Inflammatory macrophage treated with lipopolysaccharide for 1 hour (primary cell): ENCODE measurements at places on chromosomes 12 and 14.
A peak's percentile ranks its signal among the peaks of the same experiment; 100 is the strongest.

GRCh38 chr12:120237360-120238171 is 28.0 kb downstream of the PXN start:
- DNase-seq: peak; percentile 84

- DNase-seq: peak; percentile 11
These were observed 762 bp downstream of the PPP2R5E start for GRCh38 chr14:63542231-63542999.

- no peak for DNase-seq
These were observed 40.4 kb upstream of the GZMB start for GRCh38 chr14:24674204-24674970.

DNA sequence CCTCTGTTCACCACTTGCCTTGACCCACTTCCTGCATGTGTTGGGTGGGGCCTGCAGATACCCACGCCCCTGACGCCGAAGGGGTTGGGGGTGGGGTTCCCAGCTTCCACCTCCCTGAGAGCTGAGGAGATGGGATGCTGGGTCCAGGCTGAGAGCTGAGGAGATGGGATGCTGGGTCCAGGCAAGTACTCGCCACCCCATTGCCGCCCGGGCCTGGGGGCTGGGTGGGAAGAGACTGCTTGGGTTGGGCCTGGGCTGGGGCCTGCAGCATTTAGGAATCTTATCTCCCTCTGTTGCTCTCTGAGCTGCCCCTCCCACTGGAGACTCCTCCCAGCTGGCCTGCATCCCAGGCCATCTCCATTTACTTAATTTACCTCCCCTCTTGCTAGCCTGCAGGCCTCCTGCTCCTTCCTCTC is 17.4 kb downstream of the TEAD4 start:
- no peak for DNase-seq

DNA sequence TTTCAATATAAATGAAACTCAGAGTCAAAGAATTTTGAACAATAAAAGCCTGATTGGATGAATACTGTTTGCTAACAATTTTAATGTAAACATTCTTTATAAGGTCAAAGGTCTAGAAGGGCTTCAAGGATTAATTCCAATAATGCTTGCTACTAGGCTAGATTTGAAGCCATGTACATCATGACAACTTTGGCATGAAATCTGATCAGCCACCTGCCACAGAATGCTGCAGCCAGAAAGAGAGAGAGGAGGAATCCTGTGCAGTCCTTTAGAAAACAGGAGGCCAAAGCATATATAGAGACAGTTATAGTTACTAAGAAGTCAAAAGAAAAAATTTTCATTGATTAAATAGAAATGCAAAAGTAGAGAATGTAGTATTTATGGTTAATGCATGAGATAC is 47.1 kb downstream of the ABCD2 start:
- DNase-seq: no peak
